ENCODE measurements at places on chromosomes 13 and 19. TPM values are rescaled to one million over a fixed set of nuclear protein-coding genes. Genes with fewer than 3 reads are reported as not detected.

SHISA7 gene
- total RNA-seq, result not detected

LGALS7 gene
- total RNA-seq, result not detected

RNF225 gene
- total RNA-seq, result not detected

DNA sequence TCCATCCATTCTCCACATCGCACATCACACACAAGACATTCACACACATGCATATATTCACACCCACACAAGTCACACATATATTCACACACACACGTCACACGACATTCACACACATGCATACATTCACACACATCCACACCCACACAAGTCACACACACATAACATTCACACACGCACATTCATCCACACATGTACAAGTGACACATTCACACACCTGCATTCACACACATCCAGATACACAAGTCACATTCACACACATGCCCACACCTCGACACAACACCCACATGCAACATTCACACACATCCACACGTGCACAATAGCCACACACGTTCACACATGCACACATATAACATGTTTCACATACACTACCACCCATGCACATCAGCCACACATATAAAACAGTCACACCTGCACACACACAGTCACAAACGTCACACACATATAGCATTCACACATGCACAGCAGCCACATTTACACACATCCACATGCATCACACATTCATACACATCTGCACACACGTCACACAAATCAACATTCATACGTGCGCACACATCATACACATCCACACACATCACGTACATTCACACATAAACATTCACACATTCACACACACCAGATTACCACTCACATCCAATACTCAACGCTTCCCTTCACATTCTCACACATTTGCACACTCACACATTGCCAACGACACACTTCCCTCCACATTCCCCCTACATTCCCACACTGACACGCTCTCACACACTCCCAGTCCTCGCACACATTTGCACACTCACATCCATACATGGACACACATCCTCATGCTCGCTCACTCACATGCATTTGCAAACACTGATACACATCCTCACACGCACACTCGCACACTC, 41.0 kb downstream of the ANKRD10 start:
- H3K36me3 ChIP-seq, result no peaks in the 10 kb centered on the region
- DNase-seq, result no peak
- H3K27me3 ChIP-seq, result no peaks in the 10 kb centered on the region

DNA sequence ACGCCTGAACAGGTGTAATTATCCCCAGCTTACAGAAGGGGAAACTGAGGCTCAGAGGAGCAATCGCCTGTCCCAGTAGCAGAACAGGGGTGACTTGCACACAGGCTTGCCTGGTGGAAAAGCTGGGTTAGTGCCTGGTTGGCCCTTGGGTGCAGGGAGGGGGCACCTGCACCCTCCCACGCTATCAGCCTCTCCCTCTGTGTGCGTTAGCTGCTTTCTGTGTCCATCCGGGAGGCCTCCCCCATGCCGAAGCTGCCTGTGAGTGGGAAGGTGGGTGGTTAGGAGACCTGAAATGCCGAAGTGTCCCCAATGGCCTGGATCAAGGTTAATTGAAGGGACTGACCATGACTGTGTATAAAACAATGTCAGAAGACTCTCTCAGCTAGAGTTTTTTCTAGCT, 295.0 kb downstream of the ZNF536 start:
- no peak overlapping the region for H3K4me3 ChIP-seq
- H3K36me3 ChIP-seq, result no peaks in the 10 kb centered on the region
- no peaks in the 10 kb centered on the region for H3K4me1 ChIP-seq
- H3K27me3 ChIP-seq, result peaks cover 5% of the 10 kb centered on the region

DNA sequence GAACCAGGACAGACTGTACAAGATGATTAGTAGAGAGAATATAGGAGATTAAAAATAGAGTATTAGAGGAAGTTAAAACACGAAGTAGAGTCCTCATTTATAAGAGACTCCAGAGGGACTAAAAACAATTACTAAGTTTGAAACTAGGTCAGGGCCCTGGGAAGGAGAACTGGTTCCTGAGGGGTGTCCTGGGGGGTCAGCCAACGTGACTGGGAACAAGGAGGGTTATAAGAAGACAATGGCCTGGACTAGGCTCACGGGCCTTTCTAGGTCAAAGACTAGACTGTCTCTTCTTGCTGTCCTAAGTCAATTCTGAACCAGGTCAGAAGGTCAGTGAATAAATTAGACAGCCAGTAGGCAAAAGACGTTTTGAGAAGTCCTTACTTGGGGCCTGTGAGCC, 165.3 kb downstream of the IER2 start:
- H3K36me3 ChIP-seq, result no peaks in the 10 kb centered on the region
- no peak overlapping the region for H3K27ac ChIP-seq
- H3K4me1 ChIP-seq, result no peaks in the 10 kb centered on the region
- H3K4me3 ChIP-seq, result no peak overlapping the region
- no peak for DNase-seq
- no peaks in the 10 kb centered on the region for H3K27me3 ChIP-seq

- no peaks in the 10 kb centered on the region for H3K4me1 ChIP-seq
- no peak overlapping the region for H3K27ac ChIP-seq
- H3K27me3 ChIP-seq, result no peaks in the 10 kb centered on the region
- no peak for DNase-seq
- no peak overlapping the region for H3K4me3 ChIP-seq
- no peaks in the 10 kb centered on the region for H3K36me3 ChIP-seq
Observed at GRCh38 chr19:18649371-18650020, 12.7 kb downstream of the KLHL26 start.

GRCh38 chr13:61670384-61671161, 254.9 kb upstream of the PCDH20 start:
- no peak overlapping the region for H3K4me3 ChIP-seq
- no peaks in the 10 kb centered on the region for H3K27me3 ChIP-seq
- H3K4me1 ChIP-seq, result no peaks in the 10 kb centered on the region
- no peaks in the 10 kb centered on the region for H3K36me3 ChIP-seq

DNA sequence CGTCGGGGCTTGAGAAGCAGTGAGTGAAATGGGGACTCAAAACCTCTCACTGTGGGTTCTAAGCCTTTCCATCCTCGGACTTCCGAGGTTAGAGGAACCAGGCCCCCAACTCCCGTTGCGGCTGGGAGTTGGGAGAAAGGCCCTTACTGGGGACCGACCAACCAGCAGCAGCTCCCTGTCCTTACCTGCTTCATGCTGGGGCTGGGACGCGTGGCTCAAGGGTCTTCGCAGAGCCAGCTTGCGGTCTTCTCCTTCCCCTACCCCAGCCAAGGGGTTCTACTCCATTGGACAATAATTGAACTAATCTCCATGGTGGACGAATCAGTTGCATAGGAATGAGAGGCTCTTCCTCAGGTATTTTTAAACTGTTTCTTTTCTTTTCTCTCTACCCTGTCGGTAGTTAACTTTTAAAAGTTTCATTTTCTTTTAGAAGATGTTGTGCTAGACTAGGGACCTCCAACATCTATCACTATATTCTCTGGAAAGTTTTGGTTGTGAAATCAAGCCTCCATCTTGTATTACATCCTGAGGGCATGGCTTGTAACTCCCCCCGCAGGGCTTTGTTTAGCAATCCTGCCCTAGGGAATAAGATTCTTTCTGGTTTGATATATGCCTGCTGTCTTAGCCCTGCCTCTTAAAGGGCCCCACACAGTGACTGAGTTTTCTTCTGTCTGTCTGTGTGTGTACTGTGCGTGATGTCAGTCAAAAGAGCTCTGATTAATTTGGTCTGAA, 1027.1 kb upstream of the PCDH9 start:
- no peaks in the 10 kb centered on the region for H3K27me3 ChIP-seq
- H3K4me1 ChIP-seq, result no peaks in the 10 kb centered on the region
- DNase-seq, result no peak
- no peak overlapping the region for H3K27ac ChIP-seq
- no peaks in the 10 kb centered on the region for H3K36me3 ChIP-seq
- H3K4me3 ChIP-seq, result no peak overlapping the region

DNA sequence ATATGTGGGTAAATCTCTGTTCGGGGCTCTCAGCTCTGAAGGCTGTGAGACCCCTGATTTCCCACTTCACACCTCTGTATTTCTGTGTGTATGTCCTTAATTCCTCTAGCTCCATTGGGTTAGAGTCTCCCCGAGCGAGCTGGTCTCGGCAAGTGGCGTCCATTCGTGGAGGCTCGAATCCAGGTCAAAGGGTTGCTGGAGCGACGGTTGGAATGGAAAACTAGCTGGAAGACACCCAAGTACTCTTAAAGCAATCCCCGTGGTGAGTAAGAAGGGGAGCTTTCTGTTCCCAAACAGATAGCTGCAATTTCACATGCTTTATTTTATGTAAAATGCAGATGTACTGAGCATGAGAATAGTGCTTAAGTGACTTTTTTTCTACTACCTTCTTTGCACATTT, 277.5 kb upstream of the SGCG start:
- no peak overlapping the region for H3K4me3 ChIP-seq
- H3K36me3 ChIP-seq, result no peaks in the 10 kb centered on the region
- DNase-seq, result no peak
- no peak overlapping the region for H3K27ac ChIP-seq
- H3K27me3 ChIP-seq, result no peaks in the 10 kb centered on the region

DNA sequence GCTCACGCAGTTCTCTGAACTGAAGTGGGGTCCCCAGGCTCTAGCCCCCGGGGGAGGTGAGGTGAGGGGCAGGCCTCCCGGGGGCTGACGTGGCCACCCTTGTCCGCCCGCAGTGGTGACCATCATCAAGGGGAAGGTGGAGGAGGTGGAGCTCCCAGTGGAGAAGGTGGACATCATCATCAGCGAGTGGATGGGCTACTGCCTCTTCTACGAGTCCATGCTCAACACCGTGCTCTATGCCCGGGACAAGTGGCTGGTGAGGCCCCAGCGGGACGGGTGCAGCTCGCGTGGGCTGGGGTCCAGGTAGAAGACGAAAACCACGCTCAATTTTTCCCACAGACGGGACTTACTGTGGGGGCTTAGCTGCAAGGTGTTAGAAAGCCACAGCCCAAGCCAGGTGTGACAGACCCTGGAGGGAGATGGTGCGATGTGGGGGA, 5.6 kb upstream of the ADM5 start:
- H3K36me3 ChIP-seq, result peaks cover 34% of the 10 kb centered on the region
- DNase-seq, result no peak
- no peak overlapping the region for H3K4me3 ChIP-seq
- peaks cover 23% of the 10 kb centered on the region for H3K4me1 ChIP-seq

- H3K27ac ChIP-seq, result no peak overlapping the region
- H3K4me3 ChIP-seq, result no peak overlapping the region
- H3K27me3 ChIP-seq, result no peaks in the 10 kb centered on the region
- no peaks in the 10 kb centered on the region for H3K4me1 ChIP-seq
- no peaks in the 10 kb centered on the region for H3K36me3 ChIP-seq
- DNase-seq, result no peak
Observed at GRCh38 chr13:24004971-24005370, 107.7 kb upstream of the C1QTNF9B start.

DIAPH3 gene
- not detected for total RNA-seq

LILRA1 gene
- not detected for total RNA-seq

DNA sequence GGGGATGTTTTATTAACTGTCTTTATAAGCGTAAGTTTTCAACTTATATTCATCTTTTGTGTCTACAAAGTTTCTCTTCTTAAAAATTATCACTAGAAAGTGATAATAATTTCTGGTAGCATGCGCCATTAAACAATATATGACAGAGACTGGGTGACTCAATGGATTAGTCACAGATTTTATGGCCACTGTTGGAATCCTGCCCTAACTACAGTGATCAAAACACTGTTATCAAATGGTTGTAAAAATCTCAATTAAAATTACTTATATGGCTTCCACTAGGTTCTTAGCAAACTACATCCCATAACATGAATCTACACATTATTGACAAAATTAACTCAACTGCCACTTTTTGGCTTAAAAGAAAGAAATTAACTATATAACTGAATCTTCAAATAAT, 350.0 kb downstream of the DACH1 start:
- no peak overlapping the region for H3K4me3 ChIP-seq
- H3K4me1 ChIP-seq, result no peaks in the 10 kb centered on the region
- no peak overlapping the region for H3K27ac ChIP-seq
- no peaks in the 10 kb centered on the region for H3K27me3 ChIP-seq
- DNase-seq, result no peak

DNA sequence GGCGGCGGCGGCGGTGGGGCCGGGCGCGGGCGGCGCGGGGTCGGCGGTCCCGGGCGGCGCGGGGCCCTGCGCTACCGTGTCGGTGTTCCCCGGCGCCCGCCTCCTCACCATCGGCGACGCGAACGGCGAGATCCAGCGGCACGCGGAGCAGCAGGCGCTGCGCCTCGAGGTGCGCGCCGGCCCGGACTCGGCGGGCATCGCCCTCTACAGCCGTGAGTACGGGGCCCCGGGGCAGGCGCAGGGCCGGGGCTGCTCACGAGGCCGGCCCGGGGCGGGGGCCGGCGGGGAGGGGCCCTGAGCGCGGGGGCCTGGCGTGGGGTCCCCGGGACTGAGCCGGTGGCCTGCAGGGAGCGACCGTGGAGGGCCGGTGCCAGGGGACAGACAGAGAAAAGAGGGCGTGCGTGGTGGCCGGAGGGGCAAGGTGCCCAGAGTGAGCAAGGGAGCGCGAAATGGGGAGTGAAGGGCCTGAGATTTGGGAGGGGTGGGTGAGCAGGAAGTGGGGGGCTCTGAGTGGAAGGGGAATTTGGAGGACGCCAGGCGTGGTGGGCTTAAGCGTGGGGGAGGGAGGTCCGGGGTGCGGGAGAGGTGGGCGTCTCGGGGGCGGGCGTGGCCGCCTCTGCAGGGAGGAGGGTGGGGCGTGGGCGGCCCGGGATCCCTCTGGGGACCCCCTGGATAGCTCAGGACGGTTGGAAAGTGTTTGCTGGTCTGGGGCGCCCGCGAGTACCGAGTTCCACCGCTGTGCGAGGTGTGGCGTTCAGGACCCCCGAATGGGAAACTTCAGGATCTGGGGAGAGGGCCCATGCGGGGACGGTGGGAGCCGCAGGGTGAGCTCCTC, 575 bp downstream of the CARM1 start:
- no peaks in the 10 kb centered on the region for H3K36me3 ChIP-seq
- H3K27me3 ChIP-seq, result no peaks in the 10 kb centered on the region
- DNase-seq, result peak; percentile 43
- H3K27ac ChIP-seq, result peak overlapping the region; percentile 47

- DNase-seq, result no peak
- H3K27ac ChIP-seq, result no peak overlapping the region
- no peaks in the 10 kb centered on the region for H3K27me3 ChIP-seq
Observed at GRCh38 chr19:42111384-42111783, 20.9 kb downstream of the POU2F2 start.

DNA sequence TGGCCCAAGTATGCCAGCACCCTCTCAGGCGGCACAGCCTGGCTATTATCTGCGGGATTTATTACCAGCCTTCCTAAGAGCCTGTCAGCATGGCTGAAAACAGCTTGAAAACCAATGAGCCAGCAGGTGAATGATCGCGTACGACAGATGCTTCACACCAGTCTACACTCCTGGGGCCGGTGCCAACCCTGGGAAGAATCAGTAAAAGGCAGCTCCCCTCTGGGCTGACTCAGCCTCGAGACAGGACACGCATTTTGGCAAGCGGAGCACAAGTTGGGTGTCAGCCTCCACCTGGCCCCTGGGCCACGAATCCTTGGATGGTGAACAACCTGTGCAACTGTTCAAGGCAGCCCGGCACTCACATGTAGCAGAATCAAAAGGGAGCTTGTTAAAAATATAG, 15.6 kb downstream of the EMP3 start:
- no peak overlapping the region for H3K4me3 ChIP-seq
- H3K27me3 ChIP-seq, result no peaks in the 10 kb centered on the region
- DNase-seq, result no peak

PRX gene
- 3.3 TPM for total RNA-seq
